ENCODE measurements at places on chromosomes 3 and 15.

DNA sequence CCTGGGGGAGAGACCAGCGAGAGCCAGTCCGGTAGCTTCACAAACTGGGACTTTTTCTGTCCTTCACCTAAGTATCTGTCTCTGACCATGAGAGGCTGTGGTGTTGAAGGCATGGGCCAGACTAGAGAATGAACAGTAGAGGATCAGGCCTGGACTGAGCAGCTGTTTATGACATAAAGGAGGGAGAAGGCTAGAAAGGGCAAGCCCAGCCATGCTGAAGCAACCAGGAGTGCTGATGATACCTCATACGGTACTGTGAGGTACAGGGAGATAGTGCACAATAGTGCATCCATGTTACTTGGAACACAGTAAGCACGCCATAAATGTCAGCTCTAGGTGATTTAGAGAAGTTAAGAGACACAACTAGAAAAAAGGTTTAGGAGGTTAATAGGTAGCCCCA lies 22.6 kb upstream of the TIMP4 start:
- no peaks in the 10 kb centered on the region for H3K27me3 ChIP-seq
- DNase-seq: no peak
- no peak overlapping the region for H3K27ac ChIP-seq
- H3K36me3 ChIP-seq: no peaks in the 10 kb centered on the region

DNA sequence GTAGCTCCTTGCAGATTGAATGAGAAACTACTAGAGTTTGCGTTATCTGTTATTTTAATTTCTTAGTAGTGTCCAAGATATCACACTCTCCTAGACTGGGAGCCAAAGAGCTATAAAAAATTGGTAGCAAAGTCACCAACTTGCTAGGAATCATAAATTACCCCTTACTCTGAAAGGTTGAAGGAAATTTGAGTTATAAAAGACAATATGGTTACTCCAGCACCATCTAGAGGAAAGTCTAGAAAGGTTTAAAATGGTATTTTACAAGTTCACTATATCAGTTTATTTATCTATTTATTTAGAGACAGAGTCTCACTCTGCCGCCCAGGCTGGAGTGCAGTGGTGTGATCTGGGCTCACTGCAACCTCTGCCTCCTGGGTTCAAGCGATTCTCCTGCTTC lies 121.6 kb downstream of the RBPMS2 start:
- no peaks in the 10 kb centered on the region for H3K27me3 ChIP-seq
- H3K4me3 ChIP-seq: no peak overlapping the region
- no peak overlapping the region for H3K27ac ChIP-seq
- no peaks in the 10 kb centered on the region for H3K4me1 ChIP-seq

DNA sequence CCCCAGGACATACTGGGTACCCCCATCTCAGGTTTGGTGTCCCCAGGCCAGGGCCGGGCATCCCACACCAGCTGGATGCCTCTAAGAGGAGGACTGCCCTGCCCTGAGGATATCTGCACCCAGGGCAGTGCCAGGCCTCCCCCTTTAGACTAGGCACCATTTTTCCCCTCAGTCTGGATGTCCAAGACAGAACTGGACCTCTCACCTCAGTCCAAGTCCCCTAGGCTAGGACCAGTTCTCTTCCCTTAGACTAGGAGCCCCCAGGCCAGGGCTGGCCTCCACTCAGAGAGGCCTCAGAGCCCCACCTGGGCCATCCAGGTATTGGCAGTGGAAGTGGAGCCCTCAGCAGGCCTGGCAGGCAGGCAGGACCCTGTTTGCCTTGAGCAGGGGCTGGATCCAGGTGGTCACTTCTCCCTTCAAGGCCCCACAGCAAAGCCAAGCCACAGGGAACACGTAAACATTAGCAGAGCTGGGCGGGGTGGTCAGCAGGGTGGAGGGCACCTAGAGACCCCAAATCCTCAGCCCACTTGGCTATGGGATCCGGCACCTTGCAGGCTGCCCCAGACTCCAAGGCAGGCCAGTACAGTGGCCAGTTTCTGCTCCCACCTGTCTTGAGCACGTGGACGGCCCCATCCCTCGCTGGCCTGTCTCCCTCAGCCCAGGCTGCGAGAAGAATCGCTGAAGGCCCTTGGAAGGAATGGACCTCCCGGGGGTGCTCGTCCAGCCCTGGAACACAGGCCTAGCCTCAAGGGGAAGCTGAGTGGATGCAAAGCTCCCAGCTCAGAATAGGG lies 28.3 kb downstream of the PTH1R start:
- H3K27ac ChIP-seq: peak overlapping the region; percentile 25
- peaks cover 4% of the 10 kb centered on the region for H3K36me3 ChIP-seq
- no peak overlapping the region for H3K4me3 ChIP-seq

GRCh38 chr3:67704322-67704721 lies 49.9 kb upstream of the SUCLG2 start:
- H3K4me3 ChIP-seq: no peak overlapping the region
- no peaks in the 10 kb centered on the region for H3K36me3 ChIP-seq
- no peaks in the 10 kb centered on the region for H3K27me3 ChIP-seq
- H3K27ac ChIP-seq: no peak overlapping the region
- DNase-seq: no peak

- peak within 1 kb of the TSS; percentile 89 for H3K4me3 ChIP-seq
- peaks cover 9% of the 10 kb centered on the region for H3K4me1 ChIP-seq
- H3K27me3 ChIP-seq: no peaks in the 10 kb centered on the region
- H3K36me3 ChIP-seq: no peaks in the 10 kb centered on the region
Measured at GRCh38 chr3:173397161-173398110, at the start of gene NLGN1. TSS of gene NLGN1 (plus strand) at chr3:173397744.

DNA sequence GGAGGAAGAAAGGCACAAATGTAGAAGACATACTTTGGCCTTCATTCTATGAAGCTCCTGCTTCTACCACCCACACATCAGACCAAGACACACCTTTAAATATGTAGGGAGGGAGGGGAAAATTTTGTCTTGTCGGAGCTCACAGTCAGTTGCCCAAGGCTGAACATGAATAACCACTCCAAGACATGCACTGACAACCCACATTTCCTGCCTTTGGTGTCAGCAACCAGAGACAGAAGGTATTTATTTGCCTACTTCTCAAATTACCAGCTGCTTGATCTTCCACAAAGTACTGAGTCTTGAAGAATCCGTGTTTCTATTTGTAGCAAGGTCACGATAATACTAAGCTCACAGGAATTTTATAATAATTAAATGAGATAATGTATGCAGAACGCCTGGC lies 169.7 kb downstream of the KCNMB2 start:
- H3K4me3 ChIP-seq: no peak overlapping the region
- no peaks in the 10 kb centered on the region for H3K27me3 ChIP-seq
- H3K36me3 ChIP-seq: no peaks in the 10 kb centered on the region
- H3K27ac ChIP-seq: no peak overlapping the region
- no peaks in the 10 kb centered on the region for H3K4me1 ChIP-seq

DNA sequence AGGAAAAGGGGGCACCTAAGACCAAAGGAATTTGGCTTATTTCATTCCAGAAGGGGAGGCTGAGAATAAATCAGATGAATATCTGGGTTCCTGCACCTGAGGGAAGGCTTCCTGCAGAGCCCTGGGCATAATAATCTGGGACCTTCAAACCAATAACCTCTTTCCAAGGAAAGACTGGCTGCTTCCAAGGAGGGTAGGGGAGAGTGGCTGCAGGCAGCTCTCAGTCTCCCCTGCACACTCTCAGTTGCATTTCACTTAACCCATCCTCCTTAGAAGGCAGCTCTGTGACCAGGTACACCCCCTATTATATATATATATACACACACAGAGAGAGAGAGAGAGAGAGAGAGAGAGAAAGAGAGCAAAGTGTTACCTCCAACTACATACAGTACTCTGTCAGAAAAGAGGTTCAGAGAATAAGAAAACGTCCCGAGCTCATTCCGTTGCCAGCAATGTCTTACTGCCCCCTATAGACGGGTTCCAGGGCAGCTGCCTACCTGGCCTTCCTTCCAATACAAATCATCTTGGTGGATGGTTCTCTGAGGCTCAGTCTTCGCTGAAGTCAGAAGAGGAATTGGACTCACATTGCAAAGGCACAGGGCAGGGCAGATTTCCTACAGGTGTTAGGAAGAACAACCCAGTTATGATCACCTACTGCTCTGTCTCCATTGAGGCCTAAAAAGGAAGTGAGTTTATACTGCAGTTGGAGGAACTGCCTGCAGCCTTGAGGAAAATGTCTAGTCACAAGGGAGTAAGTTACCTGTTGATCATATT lies 26.1 kb downstream of the CAPN3 start:
- H3K4me1 ChIP-seq: no peaks in the 10 kb centered on the region
- H3K27me3 ChIP-seq: no peaks in the 10 kb centered on the region
- DNase-seq: no peak
- no peak overlapping the region for H3K27ac ChIP-seq

GRCh38 chr3:111690242-111690641 lies 95.1 kb upstream of the ZBED2 start:
- H3K4me3 ChIP-seq: no peak overlapping the region
- H3K4me1 ChIP-seq: no peaks in the 10 kb centered on the region
- H3K27ac ChIP-seq: no peak overlapping the region
- H3K36me3 ChIP-seq: no peaks in the 10 kb centered on the region
- DNase-seq: no peak

DNA sequence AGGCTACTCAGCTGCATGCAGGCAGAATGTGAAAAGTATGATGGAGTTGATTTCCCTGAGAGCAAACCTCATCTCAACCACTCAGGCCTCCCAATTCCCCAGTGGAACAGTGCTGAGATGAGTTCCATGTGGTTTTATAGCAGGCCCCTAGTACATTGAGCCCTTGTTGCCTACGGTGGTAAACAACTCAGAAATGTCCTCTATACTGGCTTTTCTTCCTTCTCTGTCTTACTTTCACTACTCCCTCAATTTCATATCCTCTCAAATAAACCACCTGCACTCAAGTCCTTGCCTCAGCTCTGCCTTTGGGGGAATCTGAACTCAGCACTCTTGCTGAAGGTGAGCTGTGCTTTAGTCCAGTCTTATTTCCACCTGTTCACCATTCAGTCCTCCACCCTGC lies 399.9 kb downstream of the PDCD6IP start:
- no peak for DNase-seq
- no peaks in the 10 kb centered on the region for H3K4me1 ChIP-seq
- no peak overlapping the region for H3K27ac ChIP-seq
- no peaks in the 10 kb centered on the region for H3K36me3 ChIP-seq

GRCh38 chr3:108645364-108645763 lies 55.8 kb downstream of the DZIP3 start:
- H3K27me3 ChIP-seq: no peaks in the 10 kb centered on the region
- peaks cover 69% of the 10 kb centered on the region for H3K36me3 ChIP-seq
- H3K4me1 ChIP-seq: no peaks in the 10 kb centered on the region
- no peak overlapping the region for H3K4me3 ChIP-seq

DNA sequence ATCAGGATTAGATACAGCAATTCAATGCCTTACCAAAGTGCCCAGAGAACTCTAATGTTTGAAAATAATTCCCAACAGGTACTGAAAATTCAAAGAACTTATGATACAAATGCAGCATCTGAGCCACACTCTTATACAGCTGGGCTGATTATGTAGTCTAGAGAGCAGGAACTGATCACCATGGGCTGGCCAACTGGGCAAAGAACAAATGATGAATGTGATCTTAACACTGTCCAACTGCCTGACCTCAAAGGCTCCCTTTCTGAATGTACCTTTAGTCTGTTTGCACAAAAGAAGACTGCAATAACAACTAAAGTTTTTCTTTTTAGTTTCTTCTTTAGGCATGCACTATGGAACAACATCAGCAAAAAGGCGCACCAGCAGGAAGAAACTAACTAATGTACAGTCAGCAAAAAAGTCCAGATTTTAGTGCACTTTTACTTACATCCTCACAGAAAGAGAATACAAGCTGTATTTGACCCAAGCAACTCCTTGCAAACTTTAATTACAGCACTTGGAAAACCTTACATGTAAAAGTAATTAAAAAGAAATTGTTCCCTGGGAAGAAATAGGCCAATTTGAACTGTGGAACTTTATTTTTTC lies 1095.1 kb downstream of the IGSF11 start:
- no peak for DNase-seq
- no peaks in the 10 kb centered on the region for H3K4me1 ChIP-seq
- H3K27ac ChIP-seq: no peak overlapping the region

GRCh38 chr3:78258798-78259197 lies 1218.9 kb downstream of the ROBO2 start:
- no peak overlapping the region for H3K27ac ChIP-seq
- H3K36me3 ChIP-seq: no peaks in the 10 kb centered on the region
- H3K27me3 ChIP-seq: no peaks in the 10 kb centered on the region
- no peak for DNase-seq

GRCh38 chr3:158352551-158352950 lies 218.4 kb upstream of the MLF1 start:
- H3K4me3 ChIP-seq: no peak overlapping the region
- H3K36me3 ChIP-seq: no peaks in the 10 kb centered on the region
- H3K4me1 ChIP-seq: no peaks in the 10 kb centered on the region
- DNase-seq: no peak
- no peak overlapping the region for H3K27ac ChIP-seq

DNA sequence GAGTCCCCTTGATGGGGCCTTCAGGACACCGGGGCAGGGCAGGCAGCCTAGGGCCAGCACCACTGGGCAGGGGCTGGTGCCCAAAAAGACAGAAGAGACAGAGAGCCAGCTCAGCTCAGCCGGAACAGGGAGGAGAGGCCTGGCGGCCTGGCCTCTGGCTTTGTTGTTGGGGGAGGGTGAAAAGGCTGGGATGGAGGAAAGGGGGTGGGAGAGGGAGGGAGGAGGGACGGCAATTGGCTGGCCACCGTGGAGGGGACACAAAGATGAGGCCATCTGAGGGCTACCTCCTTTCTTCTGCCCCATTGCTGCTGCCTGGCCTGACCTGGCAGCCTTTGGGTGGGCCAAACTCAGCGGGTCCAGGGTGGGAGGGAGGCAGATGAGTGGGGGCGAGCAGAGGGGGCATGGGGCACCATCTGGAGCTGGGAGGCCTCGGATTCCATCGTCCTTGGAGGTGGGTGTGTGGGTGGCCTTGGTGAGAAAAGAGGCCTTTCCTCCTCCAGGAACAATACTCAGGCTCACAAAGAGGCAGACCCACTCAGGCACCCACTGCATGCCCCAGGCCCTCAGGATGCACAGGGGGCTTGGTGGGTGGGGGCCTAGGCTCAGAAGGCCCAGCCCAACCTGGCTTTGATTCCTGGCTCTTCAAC lies 9.3 kb downstream of the EFCC1 start:
- H3K4me3 ChIP-seq: no peak overlapping the region
- no peak overlapping the region for H3K27ac ChIP-seq
- no peaks in the 10 kb centered on the region for H3K4me1 ChIP-seq
- peaks cover 11% of the 10 kb centered on the region for H3K27me3 ChIP-seq

GRCh38 chr3:181457756-181458155 lies 254.0 kb upstream of the SOX2 start:
- H3K36me3 ChIP-seq: no peaks in the 10 kb centered on the region
- H3K4me3 ChIP-seq: no peak overlapping the region
- H3K27me3 ChIP-seq: no peaks in the 10 kb centered on the region
- DNase-seq: no peak
- H3K27ac ChIP-seq: no peak overlapping the region
- H3K4me1 ChIP-seq: no peaks in the 10 kb centered on the region

DNA sequence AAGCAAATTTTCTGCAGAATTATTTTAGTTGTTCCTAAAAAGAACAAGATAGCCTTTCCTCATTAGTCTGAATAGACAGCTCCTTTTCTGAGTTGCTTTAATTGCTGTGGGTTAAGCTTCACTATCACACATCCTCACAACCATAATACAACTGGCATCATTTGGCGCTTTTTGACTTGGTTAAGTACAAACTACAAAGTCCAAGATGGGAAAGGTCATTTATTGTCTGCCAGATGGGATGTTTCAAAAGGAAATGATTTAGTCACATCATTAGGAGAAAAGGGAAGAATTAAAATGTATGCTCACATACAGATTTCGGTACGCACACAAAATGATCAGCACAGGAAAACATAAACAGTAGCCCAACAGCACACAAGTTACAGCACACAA lies 329.1 kb downstream of the RORA start:
- H3K36me3 ChIP-seq: no peaks in the 10 kb centered on the region
- DNase-seq: no peak
- no peaks in the 10 kb centered on the region for H3K27me3 ChIP-seq
- no peak overlapping the region for H3K27ac ChIP-seq
